Mesendoderm (in vitro differentiated cells): ENCODE measurements at places on chromosomes 3 and 15.

DNA sequence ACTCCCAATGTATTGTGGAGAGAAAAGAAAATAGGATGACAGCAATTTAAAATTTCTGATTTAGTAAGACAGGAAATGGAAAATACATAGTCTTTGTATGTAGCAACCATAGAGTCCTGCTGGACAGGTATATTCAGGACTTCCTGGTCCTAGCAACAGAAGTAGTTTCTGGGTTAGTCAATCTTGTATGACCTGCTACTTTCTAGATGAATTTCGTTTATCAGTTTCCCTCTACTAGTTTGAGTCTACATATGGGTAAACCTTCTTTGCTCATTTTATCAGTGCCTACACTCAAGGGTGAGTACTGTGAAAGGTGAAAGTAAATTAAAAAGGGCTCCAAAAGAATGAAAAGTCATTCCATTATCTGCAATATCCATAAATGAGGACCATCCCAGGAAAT, 309.8 kb downstream of the UNC13C start:
- H3K4me1 ChIP-seq, result no peaks in the 10 kb centered on the region
- no peak for DNase-seq
- H3K36me3 ChIP-seq, result no peaks in the 10 kb centered on the region
- H3K27me3 ChIP-seq, result peaks cover 1% of the 10 kb centered on the region
- H3K27ac ChIP-seq, result no peak overlapping the region
- H3K4me3 ChIP-seq, result no peak overlapping the region

DNA sequence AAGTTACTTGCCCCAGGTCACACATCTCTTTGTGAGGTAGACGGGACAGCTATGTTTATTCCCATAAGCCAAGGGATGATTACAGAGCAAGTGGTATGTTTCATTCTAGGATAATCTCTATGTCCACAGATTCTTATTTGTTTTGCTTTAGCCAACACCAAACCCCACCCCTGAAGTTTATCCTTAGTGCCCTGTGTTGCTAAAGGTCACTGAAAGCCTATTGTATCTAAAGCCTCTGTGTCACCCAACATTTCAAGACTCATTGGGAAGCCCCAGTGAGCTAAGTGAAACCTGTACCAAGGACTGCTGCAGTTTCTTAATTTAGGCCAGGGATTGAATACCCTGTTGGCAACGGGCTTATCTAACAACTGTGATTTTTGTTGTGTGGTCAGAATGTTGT, 135.6 kb downstream of the ADAMTS9 start:
- no peak overlapping the region for H3K4me3 ChIP-seq
- H3K27me3 ChIP-seq, result no peaks in the 10 kb centered on the region
- H3K36me3 ChIP-seq, result no peaks in the 10 kb centered on the region
- H3K27ac ChIP-seq, result no peak overlapping the region
- DNase-seq, result no peak

DNA sequence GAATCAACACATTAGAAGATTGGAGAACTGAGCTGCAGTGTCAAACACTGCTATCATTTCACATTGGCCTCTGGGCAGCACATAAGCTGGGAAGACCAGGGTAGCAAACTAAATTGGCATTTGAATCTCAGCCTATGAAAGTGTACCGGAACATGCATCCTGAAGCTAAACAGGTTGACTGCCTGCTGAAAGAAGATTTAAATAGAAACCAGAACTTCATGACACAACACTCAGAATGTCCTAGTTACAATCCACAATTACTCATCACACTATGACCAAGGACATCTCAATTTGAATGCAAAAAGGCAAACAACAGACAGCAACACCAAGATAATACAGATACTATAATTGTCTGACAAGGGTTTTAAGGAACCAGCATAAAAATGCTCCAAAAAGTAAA, 26.2 kb downstream of the TM2D3 start:
- H3K36me3 ChIP-seq, result no peaks in the 10 kb centered on the region
- H3K27me3 ChIP-seq, result no peaks in the 10 kb centered on the region
- no peak overlapping the region for H3K27ac ChIP-seq
- H3K4me1 ChIP-seq, result no peaks in the 10 kb centered on the region
- no peak overlapping the region for H3K4me3 ChIP-seq

- H3K27ac ChIP-seq, result no peak overlapping the region
- H3K27me3 ChIP-seq, result no peaks in the 10 kb centered on the region
- no peak for DNase-seq
These were observed 220.0 kb upstream of the GRM7 start for GRCh38 chr3:6640907-6641306.

DNA sequence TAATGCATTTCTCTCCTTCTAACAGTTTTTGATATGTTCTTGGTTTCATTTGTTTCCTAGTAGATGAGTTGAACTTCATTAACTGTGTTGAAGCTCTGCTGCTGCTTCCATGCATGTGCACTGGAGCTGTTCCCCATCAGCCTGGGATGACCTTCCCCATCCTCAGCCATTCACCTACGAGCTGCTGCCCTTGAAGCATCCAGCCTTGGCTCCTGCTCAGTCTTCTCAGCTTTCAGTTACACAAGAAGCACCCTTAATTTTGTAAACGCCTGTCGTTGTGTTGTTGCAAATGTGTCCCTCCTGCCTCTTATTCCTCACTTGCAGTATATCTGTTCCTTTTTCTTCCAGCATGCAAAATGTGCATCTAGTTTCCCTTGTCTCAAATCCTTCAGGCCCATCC, 8.5 kb upstream of the ZXDC start:
- H3K4me1 ChIP-seq, result no peaks in the 10 kb centered on the region
- DNase-seq, result no peak
- H3K36me3 ChIP-seq, result no peaks in the 10 kb centered on the region
- no peaks in the 10 kb centered on the region for H3K27me3 ChIP-seq
- no peak overlapping the region for H3K27ac ChIP-seq
- H3K4me3 ChIP-seq, result no peak overlapping the region

- H3K27ac ChIP-seq, result no peak overlapping the region
- peaks cover 7% of the 10 kb centered on the region for H3K4me1 ChIP-seq
- no peaks in the 10 kb centered on the region for H3K36me3 ChIP-seq
- DNase-seq, result no peak
- H3K27me3 ChIP-seq, result no peaks in the 10 kb centered on the region
These were observed 57.0 kb downstream of the IQSEC1 start for GRCh38 chr3:13016083-13016720.
